CD8-positive, alpha-beta memory T cell (primary cell): ENCODE measurements at places on chromosomes 13 and 19. TPM values are rescaled to one million over a fixed set of nuclear protein-coding genes. Genes with fewer than 3 reads are reported as not detected.

DNA sequence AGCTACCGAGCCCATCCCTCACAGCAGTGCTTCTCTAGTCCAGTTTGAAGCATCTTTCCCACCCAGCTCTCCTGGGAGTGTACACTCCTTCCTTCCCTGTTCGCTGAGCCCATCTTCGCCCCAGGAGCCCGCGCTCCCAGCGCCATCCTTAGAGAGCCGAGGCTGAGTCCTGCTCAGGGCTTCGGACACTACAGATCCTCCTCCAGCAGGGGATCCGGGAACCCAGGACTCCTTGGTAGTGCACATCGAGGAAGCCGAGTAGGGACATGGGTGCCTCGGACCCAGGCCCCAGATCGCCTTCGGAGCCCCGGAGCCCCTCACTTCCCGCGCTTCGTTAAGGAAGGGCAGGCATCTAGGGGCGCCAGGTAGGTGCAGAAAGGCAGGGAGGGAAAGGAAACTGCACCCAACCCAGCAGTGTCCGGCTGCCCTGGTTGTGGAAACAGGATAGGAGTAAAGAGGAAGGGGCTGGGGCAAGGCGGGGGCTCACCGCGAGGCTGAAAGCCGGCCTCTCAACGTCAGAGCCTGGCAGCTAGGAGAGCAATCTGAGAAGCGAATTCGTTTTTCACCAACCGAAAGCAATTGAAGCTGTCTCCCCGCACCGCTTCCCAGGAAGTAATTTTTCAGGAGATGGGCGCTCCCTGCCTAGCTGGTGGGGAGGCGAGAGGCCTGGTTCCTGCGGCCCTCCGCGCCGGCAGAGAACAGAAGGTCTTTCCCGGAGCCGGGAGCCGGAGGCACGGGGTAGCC, 1.0 kb downstream of the PDX1 start:
- no peak for DNase-seq

DNA sequence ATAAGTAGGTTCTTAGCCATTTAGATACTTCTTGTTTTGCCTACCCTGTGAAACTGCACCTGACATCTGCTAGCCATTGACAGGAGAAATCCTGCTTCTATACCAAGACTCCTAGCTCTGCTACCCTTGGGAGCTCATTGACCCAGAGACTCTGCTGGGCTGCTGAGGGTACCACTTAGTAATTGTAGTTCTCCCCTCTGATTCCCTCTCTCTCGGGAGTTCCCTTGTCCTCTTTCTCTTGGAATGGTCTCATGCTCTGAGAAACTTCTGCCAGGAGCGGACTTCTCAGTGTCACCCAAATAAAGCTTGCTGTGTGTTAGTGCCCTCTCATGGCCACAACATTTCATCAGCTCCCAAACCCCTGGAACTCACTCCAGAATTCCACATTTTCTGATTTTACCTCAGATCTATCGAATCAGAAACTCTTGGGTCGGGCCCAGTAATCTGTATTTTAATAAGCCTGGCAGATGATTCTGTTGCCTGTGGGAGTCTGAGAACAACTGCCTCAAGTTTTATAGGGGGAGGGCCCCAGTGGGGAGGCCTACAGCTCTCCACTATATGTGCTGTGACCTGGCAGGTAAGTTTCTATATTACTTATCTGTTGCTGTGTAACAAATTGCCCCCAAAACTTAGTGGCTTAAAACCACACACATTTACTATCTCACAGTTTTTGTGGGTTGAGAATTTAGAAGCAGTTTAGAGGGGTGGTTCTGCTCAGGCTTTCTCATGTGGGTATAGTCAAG, 221.1 kb downstream of the TDRD3 start:
- no peak for DNase-seq

- DNase-seq, result no peak
These were observed 590 bp downstream of the LILRB5 start for GRCh38 chr19:54256250-54257115.

- no peak for DNase-seq
These were observed 23.9 kb upstream of the LPAR6 start for GRCh38 chr13:48436661-48437288.

GRCh38 chr13:34208336-34208735, 390.4 kb downstream of the RFC3 start:
- DNase-seq, result no peak

DNA sequence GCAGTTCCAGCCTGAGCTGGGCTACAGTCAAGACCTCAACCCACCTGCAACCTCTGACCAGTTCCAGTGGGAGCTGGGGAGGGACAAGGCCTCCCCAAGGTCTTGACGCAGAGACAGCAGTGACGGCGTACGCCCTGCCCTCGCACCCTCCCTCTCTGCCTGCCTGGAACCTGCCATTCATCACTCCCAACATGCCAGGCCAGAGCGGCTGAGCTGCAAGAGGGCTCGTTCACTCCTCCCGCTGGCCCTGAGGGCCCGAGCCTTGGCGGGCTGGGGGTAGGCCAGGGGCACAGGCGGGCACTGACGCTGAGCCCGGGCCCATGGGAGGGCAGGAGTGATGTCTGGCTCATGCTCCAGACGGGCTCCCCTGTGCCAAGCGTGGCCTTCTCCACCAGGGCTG, 8.2 kb downstream of the NDUFA11 start:
- no peak for DNase-seq

DNA sequence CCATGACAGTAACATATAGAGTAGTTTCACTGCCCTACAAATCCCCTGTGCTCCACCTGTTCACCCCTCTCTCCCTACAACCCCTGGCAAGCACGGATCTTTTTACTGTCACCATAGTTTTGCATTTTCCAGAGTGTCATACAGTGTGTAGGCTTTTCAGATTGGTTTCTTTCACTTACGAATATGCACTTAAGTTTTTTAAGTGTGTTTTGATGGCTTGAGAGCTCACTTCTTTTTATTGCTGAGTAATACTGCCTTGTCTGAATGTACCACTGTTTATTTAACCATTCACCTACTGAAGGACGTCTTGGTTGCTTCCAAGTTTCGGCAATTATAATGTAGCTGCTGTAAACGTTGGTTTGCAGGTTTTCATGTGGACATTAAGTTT, 175.1 kb downstream of the ITGBL1 start:
- no peak for DNase-seq

GRCh38 chr19:48595171-48595570, 11.4 kb upstream of the SPACA4 start:
- no peak for DNase-seq

Gene NLRP4
- total RNA-seq, result not detected

GRCh38 chr13:46475541-46475991, 77.4 kb upstream of the LRCH1 start:
- no peak for DNase-seq

- no peak for DNase-seq
These were observed 1120.7 kb downstream of the DIAPH3 start for GRCh38 chr13:59043016-59043415.

Gene ICAM4
- 0.33 TPM for total RNA-seq
